SK-MEL-5 (cell line): ENCODE measurements at places on chromosomes 4 and X. TPM values are rescaled to one million over a fixed set of nuclear protein-coding genes. Genes with fewer than 3 reads are reported as not detected.
A peak's percentile ranks its signal among the peaks of the same experiment; 100 is the strongest.

DNA sequence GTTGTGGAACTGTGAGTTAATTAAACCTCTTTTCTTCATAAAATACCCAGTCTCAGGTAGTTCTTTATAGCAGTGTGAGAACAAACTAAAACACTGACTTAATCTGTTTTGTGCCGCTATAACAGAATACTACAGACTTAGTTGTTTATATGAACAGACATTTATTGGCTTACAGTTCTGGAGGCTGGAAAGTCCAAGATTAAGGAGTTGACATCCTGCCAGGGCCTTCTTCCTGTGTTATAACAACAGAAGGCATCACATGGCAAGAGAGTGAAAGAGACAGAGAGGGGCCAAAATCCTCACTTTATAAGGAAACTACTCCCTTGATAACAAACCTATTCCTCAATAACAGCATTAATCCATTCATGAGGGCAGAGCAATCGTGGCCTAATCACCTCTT, 42.5 kb upstream of the KCNIP4 start:
- no peak for DNase-seq

Gene SPANXN3
- total RNA-seq, result not detected in 2 replicates

Gene H2BW2
- total RNA-seq, result not detected in 2 replicates

GRCh38 chr4:117224256-117224655, 138.9 kb upstream of the TRAM1L1 start:
- no peak for DNase-seq

- DNase-seq, result no peak
Observed at GRCh38 chr4:95272797-95273196, 276.0 kb downstream of the UNC5C start.

GRCh38 chr4:183483997-183484396, 20.9 kb upstream of the ING2 start:
- DNase-seq, result no peak

Gene GPM6B
- 231 and 232 TPM in 2 replicates for total RNA-seq

Gene CCDC149
- total RNA-seq, result 0.40 and 0.45 TPM in 2 replicates

DNA sequence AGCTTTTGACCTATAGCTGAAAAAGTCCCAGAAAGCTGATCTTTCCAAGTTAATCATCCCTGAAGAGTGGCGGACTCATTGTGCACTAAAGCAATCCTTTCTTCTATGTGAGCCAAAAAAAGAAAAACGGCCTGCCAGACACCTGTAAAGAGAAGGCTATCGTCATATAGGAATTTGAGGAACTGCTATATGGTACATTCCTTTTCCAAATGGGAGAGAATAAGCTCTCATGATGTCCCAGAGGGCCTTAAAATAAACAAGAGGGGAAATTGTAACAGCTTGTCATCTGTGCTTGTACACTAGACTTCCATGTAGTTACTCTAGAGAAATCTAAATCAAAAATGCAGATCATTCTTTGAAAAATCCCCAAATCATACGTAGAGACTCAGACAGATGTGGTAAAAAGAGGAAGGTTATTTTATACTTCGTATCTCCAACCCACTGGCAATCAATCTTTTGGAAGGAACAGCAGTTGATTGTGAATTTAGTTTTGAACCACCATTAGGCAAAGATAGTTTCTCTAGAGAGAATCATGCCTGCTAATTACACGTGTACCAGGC, 26.1 kb downstream of the GPR174 start:
- DNase-seq, result no peak

- peak; percentile 72 for DNase-seq
Observed at GRCh38 chrX:129600981-129601424, 53.8 kb downstream of the APLN start.

Gene PGAM4
- total RNA-seq, result not detected in 2 replicates

Gene NOX1
- not detected in 2 replicates for total RNA-seq

Gene ARHGAP36
- total RNA-seq, result not detected in 2 replicates

Gene F8A3
- total RNA-seq, result 1.6 and 1.8 TPM in 2 replicates

DNA sequence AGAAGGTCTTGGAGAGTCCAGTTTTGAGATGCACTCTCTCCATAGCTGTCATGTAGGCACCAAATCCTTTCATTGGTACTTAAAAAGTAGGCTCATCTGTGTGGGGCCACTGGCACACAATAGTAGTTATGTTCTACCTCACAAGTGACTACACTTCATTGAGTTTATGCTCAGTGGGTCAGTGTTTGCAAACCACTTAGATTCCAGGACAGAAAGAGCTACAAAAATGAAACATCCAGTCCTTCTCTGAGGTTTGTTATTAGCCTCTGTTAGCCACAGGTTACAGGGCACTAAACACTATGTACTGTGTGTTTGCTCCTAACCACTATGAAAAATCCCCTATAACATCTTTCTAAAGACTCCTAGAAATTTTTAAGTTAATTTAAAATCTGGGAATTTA, 13.8 kb downstream of the RAB28 start:
- no peak for DNase-seq

Gene SPANXA1
- total RNA-seq, result 0.43 TPM in 1 of 2 replicates, not detected in the other

Gene NSUN7
- total RNA-seq, result not detected in 2 replicates

DNA sequence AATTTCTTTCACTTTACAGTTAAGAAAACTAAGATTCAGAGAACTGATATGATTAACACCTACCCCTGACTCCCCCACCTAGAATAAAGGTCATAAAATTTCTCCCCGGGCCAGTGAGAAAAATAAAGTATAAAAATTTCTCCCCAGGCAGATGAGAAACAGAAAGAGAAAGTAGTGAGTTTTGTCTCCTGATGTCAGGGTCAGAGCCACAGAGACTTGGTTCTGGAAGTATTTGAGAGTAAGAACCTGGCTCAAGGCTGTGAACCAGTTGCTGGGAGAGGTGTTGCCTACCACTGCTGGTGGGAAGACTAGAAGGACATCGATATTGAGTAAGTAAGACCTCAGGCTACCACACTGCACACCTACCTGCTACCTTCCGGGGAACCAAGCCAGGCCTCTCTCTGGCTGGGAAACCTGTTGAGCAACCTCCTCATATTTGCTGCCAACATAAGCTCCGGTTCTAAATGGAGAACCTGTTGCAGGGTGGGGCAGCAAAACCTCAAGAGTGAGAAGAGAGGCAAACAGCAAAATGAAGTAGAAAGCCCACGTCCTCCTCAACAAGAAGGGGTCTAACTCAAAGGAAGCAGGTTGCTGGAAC, 104.2 kb upstream of the PUDP start:
- DNase-seq, result no peak
